T-helper 17 cell (primary cell): ENCODE measurements at places on chromosomes 5 and 9.

- no peak for DNase-seq
These were observed 454.4 kb upstream of the ACTBL2 start for GRCh38 chr5:57937025-57937424.

GRCh38 chr5:142886956-142887355, 116.8 kb downstream of the ARHGAP26 start:
- no peak for DNase-seq

DNA sequence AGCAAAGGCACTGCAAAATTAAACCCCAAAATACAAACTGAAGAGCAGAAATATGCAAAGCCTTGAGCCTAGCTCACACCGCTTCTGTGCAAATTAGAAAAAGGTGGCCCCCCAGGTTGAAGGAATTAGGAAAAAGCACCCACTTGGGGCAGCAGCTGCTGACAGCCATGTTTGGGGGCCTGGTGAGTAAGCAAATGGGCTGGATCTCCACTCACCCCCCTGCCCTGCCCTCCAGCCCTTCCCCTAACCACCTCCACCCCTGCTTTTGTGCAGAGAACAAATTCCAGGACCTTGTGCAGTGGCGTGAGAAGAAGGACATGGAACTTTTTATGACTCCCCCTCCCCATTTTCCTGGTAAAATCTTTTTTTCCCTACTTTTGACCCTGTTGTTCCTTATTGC, 92.0 kb upstream of the DNAH5 start:
- DNase-seq: no peak

GRCh38 chr5:64532212-64532611, 26.4 kb downstream of the RGS7BP start:
- no peak for DNase-seq

GRCh38 chr9:113620377-113621161, 157.0 kb downstream of the RGS3 start:
- DNase-seq: no peak

- no peak for DNase-seq
These were observed 81.8 kb upstream of the NEURL1B start for GRCh38 chr5:172559004-172559932.

DNA sequence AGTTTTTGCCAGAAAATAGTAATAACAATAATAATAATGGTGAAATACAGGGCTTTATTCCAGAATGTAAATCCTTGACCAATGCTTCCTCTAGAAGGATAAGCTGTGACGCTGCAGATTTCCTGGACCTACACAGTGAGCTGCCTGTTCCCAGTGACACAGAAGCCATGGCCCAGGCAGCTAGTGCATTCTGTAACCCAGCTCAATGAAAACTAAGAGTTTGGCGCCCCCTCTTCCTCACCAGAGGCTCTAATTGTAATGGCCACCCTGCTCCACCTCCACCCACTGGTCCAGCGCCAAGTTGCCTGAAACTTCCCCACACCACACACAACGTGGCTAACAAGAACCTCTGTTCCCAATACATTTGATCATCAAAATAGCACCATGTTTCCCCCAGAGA, 248.1 kb downstream of the CETN3 start:
- no peak for DNase-seq

DNA sequence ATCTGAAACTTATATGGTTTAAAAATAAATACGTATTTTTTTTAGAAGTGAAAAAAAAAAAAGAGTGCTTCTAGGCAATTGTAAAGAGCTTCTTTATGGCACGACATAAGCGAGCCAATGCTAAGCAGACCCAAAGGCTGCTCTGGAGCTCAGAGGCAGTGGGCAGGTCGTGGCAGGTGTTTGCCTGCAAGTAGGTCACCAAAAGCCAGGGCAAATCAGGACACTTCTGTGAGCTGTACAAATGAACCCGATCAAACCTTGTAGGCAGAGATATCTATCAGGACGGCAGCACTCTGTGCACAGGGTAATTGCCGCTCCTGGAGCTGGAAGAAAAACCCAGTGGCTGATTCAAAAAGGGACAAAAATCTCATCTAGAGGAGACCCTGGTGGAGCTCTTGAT, 75.9 kb downstream of the IRX2 start:
- DNase-seq: no peak

GRCh38 chr5:72328172-72328571, 8.0 kb downstream of the PTCD2 start:
- DNase-seq: no peak

DNA sequence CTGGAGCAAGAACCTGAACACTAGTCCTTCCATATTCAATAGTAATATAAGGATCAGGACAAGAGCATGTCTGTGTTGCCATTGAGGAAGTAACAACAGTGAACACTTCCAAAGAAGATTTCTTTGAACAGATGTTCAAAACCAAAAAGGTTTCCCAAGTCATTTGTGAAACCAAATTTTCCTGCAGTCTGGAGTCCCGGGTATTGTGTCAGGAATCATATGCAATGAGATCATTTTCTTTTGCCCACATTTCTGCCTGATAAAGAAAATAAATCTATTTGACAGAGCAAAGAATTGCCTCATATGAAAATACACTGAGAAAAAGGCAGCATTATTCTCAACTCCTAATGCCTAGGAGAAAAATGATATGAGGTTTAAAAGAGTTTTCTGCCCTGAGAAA, 151.7 kb downstream of the SNX18 start:
- no peak for DNase-seq

- no peak for DNase-seq
These were observed 135.1 kb upstream of the EFNA5 start for GRCh38 chr5:107805824-107806223.

GRCh38 chr9:137774775-137775386, 102.7 kb upstream of the CACNA1B start:
- no peak for DNase-seq

DNA sequence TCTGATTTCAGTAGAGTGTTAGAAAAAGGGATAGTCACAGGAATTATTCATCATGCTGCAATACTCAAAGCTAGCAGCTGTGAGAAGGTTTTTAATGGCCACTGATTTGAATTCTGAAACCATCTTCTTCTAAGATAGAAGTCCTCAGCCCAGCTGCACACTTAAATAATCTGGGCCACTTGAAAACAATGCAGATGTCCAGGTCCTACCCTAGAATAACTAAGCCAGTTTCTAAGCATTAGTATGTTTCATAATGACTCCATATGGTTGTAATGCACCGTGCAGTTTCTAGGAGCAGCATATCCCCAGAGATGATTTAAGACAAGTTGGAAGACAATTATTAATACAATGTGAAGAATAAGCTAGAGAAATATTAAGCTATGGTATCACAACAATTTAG, 159.9 kb upstream of the FBXL17 start:
- no peak for DNase-seq

GRCh38 chr9:87518702-87519335, 21.2 kb downstream of the DAPK1 start:
- no peak for DNase-seq

GRCh38 chr5:20604992-20605391, 617.0 kb upstream of the CDH18 start:
- no peak for DNase-seq

DNA sequence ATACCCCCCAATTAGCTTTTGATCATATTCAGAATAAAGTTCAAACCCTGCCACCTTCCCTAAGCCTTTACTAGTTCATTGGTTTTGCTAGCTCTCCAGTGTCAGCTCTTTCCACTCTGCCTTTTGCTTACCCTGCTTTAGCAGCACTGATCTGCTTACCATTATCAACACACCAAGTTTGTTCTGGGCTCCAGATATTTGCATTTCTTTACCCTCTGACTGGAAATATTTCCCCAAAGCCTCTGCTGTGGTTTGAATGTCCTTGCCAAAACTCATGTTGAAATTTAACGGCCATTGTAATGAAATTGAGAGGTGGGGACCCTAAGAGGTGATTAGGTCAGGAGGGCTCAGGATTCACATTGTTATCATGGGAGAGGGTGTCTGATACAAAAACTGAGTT, 99.5 kb downstream of the GCNT1 start:
- DNase-seq: no peak

DNA sequence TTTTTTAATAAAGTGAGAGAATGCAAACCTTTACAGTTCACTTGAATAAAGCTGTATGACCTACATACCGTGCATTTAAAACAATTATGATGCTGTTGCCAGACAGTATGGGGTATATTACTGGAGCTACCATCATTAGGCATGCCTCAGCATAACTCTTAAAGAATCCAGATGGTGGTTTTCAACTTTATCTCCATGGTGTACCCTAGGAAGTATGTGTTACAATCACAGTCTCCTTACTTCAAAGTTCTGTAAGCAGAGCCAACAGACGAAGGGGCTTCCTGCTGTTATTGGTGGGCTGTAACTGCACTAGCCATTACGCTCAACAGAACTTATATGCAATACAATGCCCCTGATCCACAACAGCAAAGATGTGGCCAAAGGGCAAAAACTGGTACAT, 803.3 kb downstream of the DTWD2 start:
- DNase-seq: no peak

DNA sequence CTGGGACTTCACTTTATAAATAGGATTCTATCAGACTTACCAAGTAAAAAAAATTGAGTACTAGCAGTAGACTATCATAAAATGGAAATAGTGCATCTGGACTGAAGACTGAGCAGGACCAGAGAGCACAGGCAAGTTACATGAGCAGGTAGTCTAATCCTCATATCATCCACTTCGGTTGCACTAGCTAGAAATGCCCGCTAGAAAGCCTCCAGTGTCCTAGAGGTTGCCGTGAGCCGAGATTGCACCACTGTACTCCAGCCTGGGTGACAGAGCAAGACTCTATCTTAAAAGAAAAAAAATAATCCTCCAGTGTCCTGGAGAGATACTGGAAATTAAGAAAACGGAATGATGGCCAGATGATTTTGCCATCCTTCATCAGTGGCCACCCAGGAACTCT, 20.0 kb downstream of the C5orf47 start:
- no peak for DNase-seq

GRCh38 chr5:98454407-98454806, 319.1 kb upstream of the RGMB start:
- DNase-seq: no peak

GRCh38 chr9:80874276-80874675, 815.1 kb downstream of the TLE1 start:
- DNase-seq: no peak

DNA sequence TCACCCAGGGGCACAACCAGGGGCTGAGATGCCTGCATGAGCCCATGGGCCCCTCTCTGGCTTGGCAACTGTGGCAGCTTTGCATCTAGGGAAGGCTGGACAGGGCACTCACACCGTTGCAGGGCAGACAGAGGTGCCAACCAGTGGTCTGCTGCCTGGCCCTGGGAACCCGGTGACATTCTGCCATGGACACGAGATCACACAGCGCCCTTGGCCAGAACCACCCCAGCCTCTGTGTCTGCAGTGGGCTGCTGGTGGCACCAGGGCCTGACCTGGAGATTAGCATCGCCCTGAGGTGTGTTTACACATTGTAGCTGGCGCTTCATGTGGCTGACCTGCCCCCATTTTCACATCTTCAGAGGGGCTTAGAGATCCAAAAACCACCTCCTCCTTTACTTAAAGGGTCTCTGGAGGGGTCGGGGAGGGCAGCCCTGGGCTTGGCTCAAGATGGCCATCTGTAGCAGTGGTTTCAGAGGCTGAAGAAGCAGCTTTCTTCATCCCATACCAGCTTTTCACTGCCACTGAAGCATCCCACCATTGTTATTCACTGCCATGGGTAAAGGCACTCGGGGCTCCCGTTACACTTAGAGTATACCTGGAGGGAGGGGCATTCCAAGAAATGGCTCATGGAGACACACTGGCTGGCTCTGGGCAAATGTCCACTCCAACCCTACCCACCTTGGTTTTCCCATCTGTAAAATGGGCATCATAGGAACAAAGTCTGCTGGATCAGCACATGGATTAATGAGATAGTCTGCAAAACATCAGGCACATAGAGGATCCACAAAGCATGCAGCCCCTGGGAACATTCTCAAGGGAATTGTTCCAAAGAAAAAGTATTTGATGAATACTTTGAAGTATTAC, 11.4 kb downstream of the DCANP1 start:
- DNase-seq: no peak

DNA sequence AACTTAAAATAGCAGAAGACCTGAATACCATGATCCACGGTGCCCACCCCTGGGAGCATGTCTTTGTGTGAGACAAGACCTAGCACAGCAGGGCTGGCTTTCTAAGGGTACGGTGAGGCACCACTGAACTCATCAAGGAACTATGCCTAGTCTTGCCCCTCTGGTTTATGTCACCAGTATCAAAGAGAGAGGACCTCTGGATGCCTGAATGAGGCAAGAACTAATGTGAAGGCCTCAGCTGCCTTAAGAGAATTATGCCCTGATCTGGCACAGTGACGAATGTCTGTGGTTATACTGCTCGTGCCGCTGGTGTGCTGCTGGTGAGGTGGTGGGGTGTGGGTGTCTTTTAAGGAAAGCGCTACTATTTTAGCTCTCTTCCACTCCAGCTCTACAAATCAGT, 23.0 kb downstream of the NREP start:
- DNase-seq: no peak

GRCh38 chr9:126763130-126763764, 41.6 kb upstream of the ZBTB43 start:
- DNase-seq: no peak

- no peak for DNase-seq
These were observed 365.6 kb downstream of the MAN2A1 start for GRCh38 chr5:110055302-110055701.

- DNase-seq: no peak
These were observed 2.8 kb upstream of the PARP8 start for GRCh38 chr5:50663636-50664035.

DNA sequence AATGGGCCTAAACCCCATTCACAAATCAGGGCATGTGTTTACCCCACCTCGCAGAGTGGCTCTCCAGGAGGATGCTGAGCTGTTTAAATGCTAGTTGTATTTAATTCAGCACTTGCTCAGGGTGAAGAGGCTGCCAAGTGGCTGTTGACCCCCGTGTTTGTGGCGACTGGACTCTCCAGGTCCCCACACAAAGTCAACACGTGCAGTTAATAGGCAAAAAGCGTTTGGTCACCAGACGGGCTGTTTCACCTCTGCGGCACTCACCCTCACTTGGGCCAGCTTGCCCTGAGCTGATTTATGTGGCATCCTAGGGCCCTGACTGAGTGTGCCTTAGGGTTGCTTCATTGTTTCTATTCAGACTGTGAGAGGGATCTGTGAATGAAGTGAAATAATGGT, 152.3 kb downstream of the GAS1 start:
- DNase-seq: no peak

GRCh38 chr9:103985077-103985476, 109.0 kb upstream of the SMC2 start:
- no peak for DNase-seq

DNA sequence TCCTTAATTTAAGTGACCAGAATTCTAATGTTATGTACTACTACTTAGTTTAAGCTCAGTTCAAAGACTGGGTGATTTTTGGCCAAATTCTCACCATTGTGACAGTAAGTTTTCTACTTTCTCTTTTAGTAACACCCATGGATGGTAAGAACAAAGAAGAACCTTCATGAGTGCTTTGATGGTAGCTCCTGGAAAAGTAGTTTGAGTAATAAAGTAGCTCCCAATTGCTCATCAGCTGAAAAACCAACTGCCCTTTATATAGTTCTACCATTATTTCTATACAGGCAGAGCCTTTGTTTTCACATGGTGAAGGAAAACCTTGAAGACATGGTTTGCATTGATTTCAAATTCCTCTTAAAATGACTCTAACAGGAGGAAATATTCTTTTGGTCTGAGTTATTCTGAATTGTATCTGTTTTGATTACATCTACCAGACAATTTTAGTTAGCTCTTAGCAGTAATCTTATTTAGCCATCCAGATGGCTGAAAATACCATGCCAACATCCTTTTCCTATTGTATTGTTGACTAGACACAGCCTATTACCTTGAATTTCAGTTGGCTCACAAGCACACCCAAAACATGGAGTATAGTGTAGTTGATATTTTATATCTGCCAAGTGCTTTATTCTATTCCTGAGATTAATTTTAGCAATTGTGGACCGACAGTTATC, 23.7 kb upstream of the STARD4 start:
- no peak for DNase-seq

- DNase-seq: no peak
These were observed 480.6 kb upstream of the DAB2 start for GRCh38 chr5:39905356-39905755.
